ENCODE measurements at places on chromosomes 11 and 22.

- DNase-seq, result no peak
Observed at GRCh38 chr11:61475433-61475832, 33.1 kb upstream of the LRRC10B start.

- no peak for DNase-seq
Observed at GRCh38 chr11:7630002-7630401, 43.3 kb downstream of the CYB5R2 start.

DNA sequence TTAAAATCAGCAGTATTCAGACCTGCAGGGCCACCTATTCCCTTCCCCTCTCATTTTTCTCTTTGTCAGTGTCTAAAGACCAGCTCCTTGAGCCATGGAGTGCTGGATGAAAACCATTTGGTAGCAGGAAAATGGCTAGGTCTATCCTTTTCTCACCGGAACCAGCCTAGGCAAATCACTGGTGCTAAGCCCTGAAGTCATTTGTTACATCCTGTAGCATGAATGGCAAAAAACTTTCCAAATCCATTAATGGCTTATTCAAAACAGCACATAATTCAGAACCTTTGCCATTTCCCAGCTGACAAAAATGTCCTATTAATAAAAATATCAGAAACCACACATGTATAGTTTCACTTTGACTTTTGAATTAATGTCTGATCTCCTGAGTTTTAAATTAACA is 209.5 kb upstream of the E2F8 start:
- DNase-seq, result no peak

GRCh38 chr11:124867700-124868099 is 2.5 kb downstream of the ROBO3 start:
- no peak for DNase-seq

GRCh38 chr11:111718859-111719258 is 47.3 kb downstream of the PPP2R1B start:
- no peak for DNase-seq

- DNase-seq, result no peak
Observed at GRCh38 chr22:20615533-20616450, 108.4 kb downstream of the MED15 start.

DNA sequence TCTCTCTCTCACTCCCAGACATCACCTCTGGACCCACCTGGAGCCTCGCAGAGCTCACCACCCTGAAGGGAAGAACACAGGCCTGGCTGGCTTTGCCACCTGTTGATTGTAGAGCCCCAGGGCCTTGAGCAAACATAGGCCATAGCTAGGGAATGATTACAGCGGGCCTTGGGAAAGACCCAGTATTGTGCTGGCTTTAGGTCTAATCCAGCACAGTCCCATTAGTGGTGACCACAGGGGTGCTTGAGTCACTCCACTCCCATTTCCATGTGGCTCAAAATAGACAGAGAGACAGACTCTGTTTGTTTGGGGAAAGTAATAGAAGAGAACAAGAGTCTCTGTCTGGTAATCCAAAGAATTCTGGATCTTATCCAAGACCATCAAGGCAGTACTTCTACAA is 42.7 kb upstream of the FAM181B start:
- DNase-seq, result no peak

DNA sequence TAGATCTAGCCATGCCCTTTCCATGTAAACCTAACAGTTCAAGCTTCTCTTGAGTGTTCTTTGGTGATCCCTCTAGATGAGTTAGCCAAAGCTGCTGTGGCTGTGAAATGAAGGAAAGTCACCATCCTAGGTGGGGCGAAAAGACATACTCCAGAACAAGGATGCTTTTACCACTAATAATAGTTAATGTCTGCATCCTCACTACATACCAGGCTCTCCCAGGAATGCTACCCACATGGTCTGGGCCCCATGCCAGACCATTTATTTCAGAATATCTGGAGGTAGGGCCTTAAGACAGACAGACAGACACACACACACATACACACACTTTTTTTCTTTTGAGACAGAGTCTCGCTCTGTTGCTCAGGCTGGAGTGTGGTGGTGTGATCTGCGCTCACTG is 14.7 kb downstream of the ABTB2 start:
- no peak for DNase-seq

DNA sequence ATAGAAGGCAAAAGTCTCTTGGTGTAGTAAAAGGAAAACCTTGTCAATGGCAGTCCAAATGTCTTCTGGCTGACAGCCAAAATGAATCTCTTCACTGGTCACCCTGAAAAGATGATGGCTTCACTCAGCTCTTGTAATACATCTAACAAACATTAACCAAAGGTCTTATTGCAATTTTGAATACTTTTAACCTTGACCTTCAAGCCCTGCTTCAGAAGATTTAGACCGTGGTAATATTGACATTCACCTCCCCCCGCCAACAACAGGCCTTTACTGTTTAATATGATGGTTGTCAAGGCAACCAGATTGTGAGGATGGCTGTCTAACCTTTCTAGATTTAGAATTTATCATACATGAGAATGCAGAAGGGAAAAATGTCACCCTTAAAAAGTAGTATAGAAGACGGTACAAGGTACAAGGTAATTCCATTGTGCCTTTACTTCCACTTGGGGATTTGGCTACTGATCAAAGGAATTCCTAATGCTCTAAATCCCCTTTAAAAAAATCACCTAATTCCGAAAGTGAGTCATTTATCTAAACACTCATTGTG is 342.3 kb downstream of the LARGE1 start:
- no peak for DNase-seq

DNA sequence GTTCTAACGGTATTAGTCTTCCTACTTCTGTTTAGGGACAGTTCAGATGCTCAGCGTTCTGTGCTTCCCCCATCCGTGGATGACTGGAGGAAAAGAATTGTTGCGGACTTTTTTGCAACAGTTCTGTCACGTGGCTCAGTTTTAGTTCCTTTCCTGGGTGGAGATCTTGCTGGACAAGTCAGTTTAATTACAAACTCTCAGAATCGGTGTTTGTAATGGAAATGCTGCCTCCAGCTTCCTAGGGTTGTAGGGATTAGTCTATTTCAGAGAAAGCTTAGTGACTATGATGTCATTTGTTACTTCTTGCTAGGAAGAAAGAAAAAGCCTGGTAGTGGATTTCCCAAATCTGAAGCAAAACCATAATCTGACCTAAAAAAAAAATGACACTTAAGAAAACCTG is 320.4 kb downstream of the CADM1 start:
- no peak for DNase-seq

DNA sequence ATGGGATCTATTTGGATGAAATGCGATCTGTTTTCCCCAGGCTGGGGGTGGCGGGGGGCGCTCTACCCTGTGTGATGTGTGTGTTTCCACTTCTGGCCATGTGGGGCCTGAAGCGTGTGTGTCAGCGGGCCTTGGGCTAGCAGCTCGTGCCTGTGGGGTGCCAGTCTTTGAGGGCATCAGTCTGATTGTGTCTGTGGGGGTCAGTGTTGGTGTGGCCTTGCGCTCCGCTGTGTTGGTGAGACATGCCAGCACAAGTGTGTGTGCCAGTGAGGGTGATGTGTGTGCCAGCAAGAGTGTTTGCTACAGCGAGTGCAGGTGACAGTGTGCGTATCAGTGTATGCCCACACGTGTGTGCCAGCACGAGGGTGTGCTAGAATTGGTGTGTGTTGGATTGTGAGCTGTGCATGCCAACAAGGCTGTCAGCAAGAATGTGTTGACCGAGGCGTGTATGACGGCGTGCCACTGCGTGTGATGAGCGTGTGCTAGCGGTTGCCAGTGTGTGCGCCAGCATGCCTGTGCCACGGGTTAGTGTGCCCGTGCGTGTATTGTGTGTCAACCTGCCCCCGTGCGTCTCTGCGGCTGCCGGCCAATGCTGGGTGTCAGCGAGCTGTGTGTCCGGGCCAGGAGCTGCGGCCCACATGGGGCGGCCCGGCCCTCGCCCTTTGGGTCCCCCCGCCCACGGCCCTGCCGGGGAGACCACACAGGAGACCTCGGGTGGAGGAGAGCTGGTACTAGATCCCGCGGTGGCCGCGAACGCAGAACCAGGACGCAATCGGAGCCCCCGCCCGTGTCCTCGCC is 519 bp downstream of the ARRB1 start:
- no peak for DNase-seq

GRCh38 chr11:100404907-100405306 is 282.2 kb upstream of the ARHGAP42 start:
- no peak for DNase-seq

DNA sequence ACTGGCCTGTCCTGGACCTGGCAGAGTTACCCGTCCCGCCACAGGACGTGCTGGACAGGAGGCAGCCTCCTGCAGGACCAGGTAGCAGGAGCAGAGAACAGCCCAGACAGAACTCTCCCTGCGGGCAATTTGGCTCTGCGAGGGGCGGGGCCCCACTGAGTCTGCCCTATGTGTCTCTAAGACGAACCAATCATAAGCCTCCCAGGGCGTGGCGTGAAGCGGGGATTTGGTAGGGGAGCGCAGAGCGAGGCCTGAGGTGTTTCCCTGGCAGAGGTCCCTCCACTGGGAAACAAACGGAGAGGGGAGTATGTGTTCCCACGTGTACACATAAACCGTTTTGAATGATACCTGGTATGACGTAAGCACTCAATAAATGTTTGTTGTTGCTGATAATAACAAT is 7.4 kb downstream of the CD82 start:
- no peak for DNase-seq

DNA sequence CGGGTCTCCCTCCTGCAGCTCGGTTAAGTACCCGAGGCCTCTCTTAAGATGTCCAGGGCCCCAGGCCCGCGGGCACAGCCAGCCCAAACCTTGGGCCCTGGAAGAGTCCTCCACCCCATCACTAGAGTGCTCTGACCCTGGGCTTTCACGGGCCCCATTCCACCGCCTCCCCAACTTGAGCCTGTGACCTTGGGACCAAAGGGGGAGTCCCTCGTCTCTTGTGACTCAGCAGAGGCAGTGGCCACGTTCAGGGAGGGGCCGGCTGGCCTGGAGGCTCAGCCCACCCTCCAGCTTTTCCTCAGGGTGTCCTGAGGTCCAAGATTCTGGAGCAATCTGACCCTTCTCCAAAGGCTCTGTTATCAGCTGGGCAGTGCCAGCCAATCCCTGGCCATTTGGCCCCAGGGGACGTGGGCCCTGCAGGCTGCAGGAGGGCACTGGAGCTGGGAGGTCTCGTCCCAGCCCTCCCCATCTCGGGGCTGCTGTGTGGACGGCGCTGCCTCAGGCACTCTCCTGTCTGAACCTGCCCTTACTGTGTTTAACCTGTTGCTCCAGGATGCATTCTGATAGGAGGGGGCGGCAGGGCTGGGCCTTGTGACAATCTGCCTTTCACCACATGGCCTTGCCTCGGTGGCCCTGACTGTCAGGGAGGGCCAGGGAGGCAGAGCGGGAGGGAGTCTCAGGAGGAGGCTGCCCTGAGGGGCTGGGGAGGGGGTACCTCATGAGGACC is 25.0 kb downstream of the FADS3 start:
- DNase-seq, result no peak

Data from suprapubic skin (tissue), 4 donors.